ENCODE measurements at places on chromosomes 11 and 22.

GRCh38 chr22:24208012-24208749 is 26.9 kb downstream of the SUSD2 start:
- no peak for DNase-seq

- DNase-seq, result no peak
Observed at GRCh38 chr22:41256254-41257253, 15.8 kb upstream of the CHADL start.

DNA sequence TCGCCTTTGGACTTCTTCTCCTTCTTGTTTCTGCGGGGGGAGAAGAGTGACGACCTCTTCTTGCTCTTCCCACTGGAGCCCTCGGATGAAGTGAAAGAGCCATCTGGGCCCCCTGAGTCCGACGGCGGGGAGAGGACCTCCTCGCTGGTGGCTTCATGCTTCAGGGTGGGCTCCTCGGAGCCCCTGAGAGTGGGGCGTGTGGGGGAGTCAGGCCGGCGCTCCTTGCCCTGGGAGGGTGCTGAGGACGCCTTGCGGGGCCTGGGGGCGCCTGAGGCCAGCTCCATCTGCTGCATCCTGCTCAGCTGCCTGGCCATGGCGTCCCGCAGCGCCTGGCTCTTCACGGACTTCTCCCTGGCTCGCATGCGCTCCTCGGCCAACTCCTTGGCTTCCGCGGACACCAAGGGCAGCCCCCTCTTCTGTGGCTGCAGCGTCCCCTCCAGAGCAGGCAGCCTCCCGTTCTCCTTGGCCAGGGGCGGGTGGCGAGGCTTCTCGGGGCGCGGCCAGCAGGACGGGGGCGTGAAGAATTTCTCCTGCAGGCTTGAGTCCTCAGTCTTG is 43.3 kb upstream of the BID start:
- DNase-seq, result no peak

DNA sequence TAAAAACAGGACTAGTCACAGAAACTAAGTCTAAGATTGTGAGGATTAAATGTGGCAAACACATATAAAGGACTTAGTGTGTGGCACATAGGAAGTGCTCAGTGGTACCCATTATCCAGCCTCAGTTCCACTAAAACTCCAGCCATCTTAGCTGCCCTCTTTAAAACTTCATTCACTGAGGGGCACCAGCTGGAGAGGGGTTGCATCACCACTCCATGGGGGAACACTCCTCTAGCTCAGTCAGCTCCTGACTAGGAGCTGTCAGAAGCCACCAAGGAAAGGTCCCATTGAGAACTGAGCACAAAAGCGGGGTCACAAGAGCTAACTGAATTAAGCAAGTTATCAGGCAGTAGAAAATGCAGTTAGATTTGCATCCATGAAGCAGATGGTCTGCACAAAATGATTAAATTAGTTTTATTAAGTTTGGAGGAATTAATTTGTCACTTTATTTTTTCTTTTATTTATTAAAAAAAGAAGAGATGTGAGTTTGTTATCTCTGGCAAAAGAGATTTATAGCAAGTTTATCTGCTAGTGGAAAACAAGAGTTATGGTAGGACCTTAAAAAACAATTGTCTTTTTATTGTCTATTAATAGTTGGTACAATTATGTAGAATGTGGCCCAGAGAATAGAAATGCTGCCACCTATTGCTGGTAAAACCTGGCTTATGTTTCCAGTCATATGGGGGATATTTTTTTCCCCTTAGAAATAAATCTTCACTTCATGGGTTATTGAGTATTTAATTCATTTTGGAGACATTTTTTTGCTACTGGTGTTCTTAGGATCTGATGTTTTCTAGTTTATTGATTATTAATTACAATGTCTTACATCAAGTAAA is 95.7 kb downstream of the NAV2 start:
- no peak for DNase-seq

DNA sequence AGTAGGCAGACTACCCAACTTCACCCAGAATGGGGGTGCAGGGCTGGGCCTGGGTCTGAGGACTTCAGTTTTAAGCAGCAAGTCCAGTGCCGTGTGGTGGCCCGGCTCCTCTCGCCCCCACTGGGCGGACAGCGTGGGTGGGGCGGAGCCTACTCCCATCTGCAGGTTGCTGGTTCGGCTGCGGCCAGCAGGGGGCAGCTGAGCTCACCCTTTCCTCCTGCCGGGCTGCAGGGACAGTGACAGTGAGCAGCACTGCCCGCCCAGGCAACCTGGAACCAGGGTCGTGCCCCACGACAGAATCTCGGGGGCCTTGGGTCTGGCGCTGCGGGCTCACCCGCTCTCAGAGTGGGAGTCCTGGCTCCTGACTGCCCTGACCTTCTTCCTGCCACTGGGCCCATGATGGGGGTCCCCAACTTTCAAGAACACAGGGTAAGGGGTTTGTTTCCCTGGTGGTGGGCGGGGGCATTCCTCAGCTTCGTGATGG is 6.2 kb upstream of the NEAT1 start:
- DNase-seq, result peak; percentile 81

- no peak for DNase-seq
Observed at GRCh38 chr11:84430661-84431060, 1144.5 kb upstream of the CCDC90B start.

DNA sequence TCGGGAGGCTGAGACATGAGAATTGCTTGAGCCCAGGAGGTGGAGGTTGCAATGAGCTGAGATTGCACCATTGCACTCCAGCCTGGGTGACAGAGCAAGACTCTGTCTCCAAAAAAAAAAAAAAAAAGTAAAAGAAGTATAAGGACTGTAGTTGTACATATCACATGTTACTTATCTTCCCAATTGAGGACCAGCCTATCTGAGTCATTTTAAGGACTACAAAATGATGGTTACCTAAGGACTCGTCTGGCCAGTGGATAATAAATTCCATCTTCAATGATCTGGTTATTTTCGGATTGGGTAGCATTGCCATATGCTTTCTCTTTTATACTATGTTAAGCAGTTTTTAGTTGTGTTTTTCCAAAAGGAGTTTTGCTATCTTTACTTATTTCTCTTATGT is 55.3 kb downstream of the PPFIA1 start:
- DNase-seq, result no peak

- DNase-seq, result no peak
Observed at GRCh38 chr11:72250661-72251464, 6.9 kb upstream of the PHOX2A start.

DNA sequence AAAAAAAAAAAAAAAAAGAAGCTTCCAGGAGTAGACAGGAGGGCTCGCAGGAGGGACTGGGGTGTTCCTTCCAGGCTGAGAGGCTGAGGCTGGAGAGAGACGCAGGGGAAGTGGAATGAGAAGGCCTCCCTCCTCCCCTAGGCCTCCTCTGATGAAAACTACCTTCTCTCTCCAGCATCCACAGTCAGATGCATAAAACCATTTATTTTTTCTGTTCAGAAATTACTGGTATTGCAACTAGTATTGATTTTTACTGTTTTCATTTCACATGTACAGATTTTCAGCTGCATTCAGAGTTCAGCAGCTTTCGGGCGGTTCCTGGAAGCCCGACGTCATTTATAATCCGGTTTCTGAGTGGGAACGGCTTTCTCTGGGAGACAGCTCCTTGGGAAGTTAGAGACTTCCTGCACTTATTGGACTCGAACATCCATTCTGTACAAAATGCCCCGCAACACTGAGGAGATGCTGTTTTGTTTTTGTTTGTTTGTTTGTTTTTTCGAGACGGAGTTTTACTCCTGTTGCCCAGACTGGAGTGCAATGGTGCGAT is 6.9 kb upstream of the NFAM1 start:
- no peak for DNase-seq

DNA sequence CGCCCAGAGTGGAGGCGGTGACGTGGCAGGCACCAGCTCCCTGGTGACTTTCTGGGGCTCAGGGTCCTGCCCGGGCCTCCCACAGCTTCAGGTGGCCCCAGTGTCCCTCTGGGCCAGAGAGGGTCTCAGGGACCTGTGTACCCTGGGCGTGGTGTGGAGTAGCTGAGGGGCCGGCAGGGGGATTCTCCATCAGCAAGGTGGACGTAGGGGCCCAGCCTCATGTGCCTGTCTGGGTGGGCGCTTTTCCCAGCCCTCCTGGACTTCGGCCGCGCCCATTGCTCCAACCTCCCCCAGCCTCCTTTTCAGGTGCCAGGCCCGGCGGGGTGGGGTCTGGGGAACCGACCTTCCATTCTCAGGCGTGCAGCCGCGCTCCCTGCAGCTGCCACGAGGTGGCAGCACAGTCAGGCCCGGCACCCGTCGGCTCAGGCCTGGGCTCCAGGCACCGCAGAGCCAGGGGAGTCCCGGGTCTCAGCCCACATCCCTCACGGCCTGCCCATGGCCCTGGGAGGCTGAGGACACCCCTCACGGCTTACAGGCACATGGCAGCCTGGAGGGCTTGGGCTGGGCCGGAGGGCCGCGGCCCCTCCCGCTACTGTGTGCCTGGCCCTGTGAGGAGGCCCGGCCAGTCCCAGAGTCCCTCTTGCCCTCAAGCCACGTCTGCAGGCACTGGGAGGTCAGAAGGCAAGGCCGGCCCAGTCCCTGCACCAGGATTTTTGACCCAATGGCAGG is 19.9 kb upstream of the MUC5B start:
- DNase-seq, result peak; percentile 49

DNA sequence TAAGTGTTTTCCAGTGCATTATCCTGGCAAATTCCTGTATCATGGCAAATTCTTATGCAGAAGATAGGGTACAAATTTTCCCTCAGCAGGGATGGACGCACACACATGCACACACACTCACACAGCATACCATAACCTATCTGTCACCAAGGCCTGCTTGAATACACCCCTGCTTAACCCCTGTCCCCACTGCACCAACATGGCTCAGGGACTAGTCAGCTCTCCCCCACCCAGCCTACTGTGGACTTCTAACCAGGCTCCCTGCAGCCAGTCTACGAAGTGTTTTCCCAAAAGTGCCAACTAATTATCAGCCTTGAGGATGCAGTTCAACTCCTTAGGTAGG is 63.1 kb downstream of the RAB30 start:
- DNase-seq, result no peak

GRCh38 chr22:33247758-33248157 is 189.6 kb upstream of the SYN3 start:
- DNase-seq, result no peak

DNA sequence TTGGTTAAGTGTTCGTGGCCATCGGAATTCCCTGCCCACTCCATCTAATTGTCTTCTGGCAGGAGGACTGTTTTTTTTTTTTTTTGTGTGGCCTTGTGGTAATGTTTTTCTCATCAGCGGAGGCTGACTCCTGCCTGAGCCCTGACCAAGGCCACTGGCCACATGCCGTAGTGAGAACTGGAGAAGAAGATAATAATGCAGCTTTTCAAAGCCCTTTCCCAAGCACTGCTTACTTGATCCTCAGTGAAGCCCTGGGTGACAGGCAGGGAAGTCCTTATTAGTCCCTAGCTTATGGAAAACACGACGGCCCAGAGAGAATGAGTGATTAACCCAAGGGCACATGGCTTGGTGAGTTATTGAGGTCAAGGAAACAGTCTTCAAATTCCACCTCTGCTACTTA is 71.2 kb downstream of the ADM start:
- DNase-seq, result no peak

DNA sequence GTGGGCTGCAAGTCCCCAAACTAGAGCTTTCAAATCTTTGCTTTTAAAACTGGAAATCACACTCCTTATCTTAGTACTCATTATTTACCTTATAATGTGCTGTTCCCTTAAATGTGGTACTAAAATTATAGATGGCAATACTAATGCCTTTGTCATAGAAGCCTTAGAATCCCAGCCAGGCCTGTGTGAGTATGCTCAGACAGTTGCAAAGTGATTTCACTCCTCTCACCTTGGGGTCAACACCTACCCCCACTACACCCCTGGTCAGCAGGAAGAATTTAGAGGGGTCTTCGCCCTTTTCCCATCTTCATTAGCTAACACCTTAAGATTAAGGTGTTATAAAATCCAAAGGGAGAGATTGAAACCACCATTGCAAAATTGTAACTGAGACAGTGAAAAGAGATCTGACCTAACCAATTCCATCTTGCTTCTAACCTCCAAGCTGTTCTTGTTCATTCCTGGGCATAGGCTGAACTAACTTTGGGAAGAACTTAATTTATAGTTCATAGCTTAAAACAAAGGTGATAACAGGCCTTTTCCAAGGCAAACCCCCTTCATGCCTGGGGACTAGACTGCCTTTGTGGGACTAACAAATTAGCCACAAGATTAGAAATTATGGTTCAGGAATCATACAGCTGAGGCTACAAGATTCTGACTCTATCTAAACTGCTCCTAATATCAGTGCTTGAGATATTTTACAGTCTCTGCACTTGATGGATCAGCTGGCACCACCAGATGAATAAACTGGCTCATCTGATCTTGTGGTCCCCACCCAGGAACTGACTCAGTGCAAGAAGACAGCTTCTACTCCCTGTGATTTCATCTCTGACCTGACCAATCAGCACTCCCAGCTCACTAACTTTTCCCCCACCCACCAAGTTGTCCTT is 10.4 kb upstream of the MRPL17 start:
- no peak for DNase-seq

- no peak for DNase-seq
Observed at GRCh38 chr11:120925944-120926343, 98.0 kb upstream of the TBCEL start.

GRCh38 chr11:45147891-45148675 is 1.6 kb downstream of the PRDM11 start:
- DNase-seq, result no peak

DNA sequence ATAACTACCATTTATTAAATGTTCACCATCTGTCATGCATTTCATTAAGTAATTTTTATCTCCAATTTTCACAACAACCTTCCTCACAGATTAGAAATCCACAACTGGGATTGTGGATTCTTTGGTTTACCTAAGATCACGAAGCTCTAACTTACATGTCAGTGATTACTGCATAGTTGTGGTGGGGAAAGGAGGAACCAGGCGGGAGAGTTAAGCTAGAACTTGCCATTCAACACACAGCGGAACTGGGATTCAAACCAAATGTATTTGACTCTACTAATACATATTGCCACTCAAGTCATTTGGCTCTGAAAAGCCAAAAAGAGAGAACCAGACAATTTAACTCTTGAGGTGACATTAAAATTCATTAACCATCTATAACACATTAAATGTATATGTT is 10.4 kb upstream of the LAYN start:
- DNase-seq, result no peak

DNA sequence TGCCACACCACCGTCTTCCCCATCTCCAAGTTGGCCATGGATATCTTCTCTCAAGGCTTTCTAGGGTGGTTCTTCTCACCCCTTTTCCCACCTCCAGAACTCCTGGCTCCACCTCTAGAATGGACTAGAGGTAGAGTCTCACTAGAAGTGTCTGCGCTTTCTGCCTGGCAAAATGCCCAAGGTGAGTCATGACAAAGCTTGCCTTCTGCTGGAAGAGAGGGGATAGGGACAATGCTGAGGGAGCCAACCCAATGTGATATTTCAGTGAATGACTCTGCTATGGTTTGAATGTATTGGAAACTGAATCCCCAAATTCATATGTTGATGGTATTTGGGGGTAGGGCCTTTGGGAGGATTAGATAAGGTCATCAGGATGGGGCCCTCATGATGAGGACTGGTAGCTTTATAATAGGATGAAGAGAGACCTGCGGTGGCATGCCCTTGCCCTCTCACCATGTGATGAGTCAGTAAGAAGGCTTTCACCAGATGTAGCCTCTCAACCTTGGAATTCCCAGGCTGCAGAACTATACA is 4.1 kb upstream of the CD82 start:
- no peak for DNase-seq
